ENCODE measurements at places on chromosomes 3 and 15.

DNA sequence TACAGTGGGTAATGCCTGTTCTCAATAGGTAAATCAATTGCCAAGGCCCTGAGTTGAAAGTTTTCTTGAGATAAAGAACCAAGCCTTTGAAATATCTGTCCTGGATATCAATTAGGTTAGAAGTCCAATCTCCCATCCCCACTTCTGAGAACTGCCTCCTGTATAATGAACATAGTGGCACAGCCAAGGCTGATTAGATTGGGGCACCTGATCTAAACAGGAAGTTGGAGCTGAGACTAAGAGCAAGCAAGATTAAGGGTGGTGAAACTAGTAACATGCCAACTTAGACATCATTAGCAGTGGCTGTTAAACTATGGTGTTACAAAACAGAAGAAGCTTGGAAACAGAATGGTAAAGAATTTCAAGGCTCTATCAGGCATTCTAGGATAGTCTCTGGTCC is 137.7 kb upstream of the TMEM108 start:
- DNase-seq = no peak

DNA sequence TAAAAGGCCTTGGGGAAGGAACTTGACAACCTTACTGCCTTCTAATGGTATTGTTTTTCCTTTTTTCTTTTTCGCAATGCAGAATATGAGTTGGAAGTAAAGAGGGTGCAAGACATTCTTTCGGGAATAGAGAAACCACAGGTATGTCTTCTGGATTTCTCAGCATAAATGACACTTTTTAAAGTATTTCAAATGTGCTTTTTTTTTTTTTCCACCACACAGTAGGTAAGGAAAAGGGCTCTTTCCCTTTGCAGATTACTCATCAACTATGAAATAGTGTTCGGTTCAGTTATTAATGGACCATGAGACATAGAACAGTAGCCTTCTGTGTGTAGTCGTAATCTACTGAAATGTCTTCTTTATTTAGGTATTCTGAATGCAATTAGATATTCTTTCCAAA is 162.4 kb downstream of the GHSR start:
- no peak for DNase-seq

DNA sequence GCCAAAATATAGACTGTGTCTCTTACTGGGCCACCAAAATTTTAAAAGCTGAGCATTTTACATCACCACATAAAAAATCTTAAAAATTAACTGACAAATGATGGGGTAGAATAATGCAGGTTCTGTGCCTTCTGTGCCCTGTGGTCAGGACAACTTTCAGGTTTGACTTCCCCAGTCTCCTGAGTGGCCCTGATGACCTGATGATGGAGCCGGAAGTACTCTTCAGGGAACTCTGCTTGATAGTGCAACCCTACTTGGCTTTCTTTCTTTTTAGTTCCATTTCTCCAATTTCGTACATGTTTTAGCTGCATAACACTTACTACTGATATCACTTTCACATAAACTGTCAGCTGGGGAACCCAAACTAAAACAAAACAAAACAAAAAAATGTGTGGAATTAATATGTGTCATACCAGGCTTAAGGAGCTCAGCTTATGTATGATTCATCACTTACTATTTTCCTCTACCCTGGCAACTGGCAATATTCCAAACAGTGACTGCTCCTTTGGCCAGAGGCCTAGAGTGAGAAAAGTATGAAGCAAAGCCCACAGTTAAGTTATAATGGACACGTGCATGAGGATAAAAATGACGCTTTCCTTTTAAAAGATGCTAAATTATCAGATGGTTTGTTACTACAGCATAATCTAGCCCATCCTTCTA is 194.3 kb downstream of the BCHE start:
- no peak for DNase-seq

DNA sequence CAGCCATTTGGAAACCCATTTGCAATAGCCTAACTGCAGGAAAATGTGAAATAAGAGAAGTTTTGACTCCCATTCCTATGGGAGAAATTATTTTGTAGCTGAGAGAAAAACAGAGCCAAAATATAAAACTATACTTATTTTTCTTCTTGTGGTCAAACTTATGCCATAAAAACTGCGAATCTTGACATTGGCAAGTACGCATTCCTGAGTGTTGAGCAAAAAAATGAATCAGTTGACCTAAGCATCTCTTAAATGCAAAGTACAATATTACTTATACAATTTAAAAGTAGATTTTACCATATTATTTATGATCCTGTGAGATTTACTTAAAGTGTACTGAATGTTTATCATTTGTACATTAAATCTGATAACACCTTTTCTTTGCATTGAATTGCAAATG is 50.1 kb upstream of the CMC1 start:
- no peak for DNase-seq

GRCh38 chr3:12768579-12769527 is 9.8 kb upstream of the TMEM40 start:
- DNase-seq = no peak

GRCh38 chr3:69791919-69792399 is 52.7 kb downstream of the MITF start:
- no peak for DNase-seq

GRCh38 chr3:174325171-174325570 is 534.0 kb upstream of the NAALADL2 start:
- no peak for DNase-seq

Measured in activated naive CD4-positive, alpha-beta T cell treated with anti-CD3 and anti-CD28 coated beads, Interleukin-2, amount 50 U/mL, for 16 hours (primary cell).